ENCODE measurements at places on chromosomes 6 and 20.
A peak's percentile ranks its signal among the peaks of the same experiment; 100 is the strongest.

- no peak for DNase-seq
These were observed 215.9 kb downstream of the TTLL2 start for GRCh38 chr6:167540796-167541195.

DNA sequence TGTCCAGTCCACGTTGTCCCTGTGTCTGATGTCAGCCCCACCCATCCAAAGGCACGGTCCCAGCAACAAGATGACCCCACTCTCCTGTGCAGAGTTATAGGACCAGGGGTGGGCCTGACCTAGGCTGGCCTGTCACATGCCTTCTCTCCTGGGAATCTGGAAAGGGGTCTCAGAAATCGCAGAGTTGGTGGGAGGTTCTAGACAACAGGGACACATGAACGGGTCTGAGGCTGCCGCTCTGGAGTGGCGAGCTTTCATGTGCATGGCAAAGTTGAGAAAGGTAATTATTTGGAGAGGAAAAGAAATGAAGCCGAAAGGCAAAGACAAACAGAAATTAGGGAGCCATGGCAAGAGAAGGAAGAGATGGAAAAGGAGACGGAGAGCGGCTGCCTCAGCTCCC lies 29.5 kb downstream of the BFSP1 start:
- no peak for DNase-seq

DNA sequence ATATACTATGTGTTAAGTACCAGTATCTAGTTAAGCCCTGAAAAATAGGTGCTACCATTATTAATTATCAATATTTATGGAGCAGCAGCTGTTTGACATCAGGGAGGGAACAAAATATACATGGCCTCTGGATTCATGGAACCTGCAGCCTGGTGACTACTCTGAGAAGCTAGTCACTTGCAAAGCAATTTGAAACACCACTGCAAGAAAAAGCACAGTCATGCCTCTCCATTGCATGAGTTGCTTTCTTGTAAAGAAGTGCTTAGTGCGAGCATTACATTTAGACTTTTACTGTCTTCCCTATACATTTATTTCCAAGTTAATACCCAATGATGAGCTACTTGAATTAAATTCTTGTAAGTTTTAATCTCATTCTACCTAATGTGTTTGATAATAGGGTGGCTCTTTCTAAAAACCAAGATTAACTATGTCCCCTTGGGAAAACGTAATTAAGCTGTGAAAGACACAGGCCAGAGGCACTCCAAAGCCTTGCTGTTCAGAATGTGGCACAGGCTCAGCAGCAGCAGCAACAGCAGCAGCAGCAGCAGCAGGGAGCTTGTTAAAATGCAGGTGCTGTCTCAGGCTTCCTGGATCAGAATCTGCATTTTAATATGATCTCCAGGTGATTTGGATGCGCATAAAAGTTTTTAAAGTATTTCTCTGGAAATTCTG lies 83.6 kb downstream of the PFDN4 start:
- DNase-seq: no peak

DNA sequence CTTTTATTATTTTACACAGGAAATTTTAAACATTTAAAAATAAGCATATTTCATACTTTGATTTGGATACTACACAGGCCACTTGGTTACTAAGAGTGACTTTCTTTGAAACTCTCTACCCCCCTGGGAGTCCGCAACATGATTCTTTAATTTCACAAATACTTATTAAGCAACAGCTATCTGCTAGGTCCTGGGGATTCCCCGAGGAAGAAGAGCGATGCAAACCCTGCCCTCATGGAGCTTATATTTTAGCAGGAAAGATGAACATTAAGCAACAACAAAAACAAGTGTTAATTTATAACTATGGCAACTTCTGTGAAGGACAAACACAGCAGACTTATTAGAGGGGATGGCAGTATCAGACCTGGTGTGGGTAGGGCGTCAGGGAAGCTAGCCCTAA lies 3.9 kb upstream of the ADTRP start:
- DNase-seq: no peak

- no peak for DNase-seq
These were observed 28.3 kb downstream of the RPP40 start for GRCh38 chr6:4975506-4975905.

GRCh38 chr6:74997646-74998045 lies 208.2 kb downstream of the COL12A1 start:
- DNase-seq: no peak

- no peak for DNase-seq
These were observed 157.4 kb downstream of the PKHD1 start for GRCh38 chr6:51929934-51930574.

- no peak for DNase-seq
These were observed 111.7 kb upstream of the PTPRK start for GRCh38 chr6:128632131-128632530.

GRCh38 chr20:58305061-58305460 lies 4.5 kb upstream of the RAB22A start:
- DNase-seq: no peak

GRCh38 chr6:137740967-137741761 lies 125.9 kb upstream of the TNFAIP3 start:
- no peak for DNase-seq

DNA sequence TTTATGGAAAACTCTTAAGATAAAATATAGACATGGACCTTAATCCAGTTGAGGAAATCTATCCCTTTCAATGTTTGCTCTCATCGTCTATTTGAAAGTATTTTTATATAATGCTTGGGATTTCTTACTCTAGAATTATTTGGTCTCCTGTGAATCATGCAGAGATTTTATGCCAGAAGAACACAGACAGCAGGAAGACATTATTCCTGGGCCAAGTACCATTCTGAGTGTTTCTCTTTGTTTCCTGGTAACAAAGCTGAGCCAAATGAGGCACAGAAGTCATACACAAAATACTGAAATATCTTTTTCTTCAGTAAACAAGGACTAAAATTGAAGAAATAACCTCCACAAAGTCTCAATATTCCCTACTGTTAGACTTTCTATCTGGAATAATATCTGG lies 538.2 kb upstream of the EYS start:
- no peak for DNase-seq

GRCh38 chr20:60431349-60431748 lies 473.1 kb downstream of the CDH26 start:
- DNase-seq: no peak

DNA sequence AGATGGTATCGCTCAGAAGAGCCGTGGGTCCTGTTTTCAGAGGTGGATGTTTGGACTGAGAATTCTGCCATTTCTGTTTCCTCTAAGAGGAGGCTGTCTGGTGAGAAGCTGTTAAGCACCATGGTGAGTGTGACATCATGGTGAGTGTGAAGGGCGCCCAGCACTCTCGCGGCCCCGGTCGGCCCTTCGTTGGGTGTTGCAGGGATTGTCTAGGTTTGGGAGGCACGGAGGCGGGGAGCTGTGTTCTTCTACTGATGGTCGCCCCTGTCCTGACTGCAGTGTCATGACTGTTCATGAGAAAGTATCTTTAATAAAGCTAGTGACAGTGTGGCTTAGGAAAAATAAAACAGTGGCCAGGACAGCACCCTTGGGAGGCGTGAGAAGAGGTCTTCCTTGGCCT lies 70.4 kb downstream of the NOL4L start:
- DNase-seq: no peak

- peak; percentile 34 for DNase-seq
These were observed at the start of gene FNDC1 for GRCh38 chr6:159169193-159169555. FNDC1 (plus strand) TSS chr6:159169400; CDS start chr6:159169597, 197 bp downstream.

- DNase-seq: no peak
These were observed at the start of gene EPHA7 for GRCh38 chr6:93419304-93420162. EPHA7 (minus strand) TSS chr6:93419559; CDS start chr6:93419341, 218 bp downstream.

DNA sequence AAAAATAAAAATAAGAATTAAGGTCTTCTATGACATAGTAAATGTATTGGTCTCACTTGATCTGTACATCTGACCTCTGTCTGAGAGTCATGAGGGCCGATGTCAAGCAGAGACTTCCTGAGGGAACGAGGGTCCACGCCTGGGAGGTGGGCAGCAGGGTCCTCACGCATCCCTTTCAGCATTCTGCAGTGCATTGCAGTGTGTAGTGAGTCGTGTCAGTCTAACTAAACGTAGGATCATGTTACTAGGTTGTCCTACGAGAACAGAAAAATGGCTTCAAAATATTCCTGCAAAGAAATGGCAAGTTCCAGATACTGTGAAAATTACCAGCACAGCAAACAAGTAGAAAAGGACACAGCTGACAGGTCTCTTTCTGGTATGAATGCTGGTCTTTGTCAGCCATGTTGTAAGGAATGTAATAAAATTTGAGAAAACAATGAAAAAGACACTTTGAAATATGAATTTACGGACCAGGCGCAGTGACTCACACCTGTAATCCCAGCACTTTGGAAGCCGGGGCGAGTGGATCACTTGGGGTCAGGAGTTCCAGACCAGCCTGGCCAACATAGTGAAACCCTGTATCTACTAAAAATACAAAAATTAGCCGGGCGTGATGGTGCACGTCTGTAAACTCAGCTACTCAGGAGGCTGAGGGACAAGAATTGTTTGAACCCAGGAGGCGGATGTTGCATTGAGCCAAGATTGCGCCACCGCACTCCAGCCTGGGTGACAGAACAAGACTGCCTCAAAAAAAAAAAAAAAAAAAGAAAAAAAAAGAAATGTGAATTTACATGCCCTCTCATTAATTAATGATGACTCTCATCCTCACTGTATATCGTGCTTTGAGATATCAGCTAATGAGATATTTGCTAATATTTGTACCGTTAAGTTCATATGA lies 2.4 kb upstream of the AHCY start:
- no peak for DNase-seq

GRCh38 chr20:3162080-3162611 lies 2.5 kb upstream of the FASTKD5 start:
- no peak for DNase-seq

DNA sequence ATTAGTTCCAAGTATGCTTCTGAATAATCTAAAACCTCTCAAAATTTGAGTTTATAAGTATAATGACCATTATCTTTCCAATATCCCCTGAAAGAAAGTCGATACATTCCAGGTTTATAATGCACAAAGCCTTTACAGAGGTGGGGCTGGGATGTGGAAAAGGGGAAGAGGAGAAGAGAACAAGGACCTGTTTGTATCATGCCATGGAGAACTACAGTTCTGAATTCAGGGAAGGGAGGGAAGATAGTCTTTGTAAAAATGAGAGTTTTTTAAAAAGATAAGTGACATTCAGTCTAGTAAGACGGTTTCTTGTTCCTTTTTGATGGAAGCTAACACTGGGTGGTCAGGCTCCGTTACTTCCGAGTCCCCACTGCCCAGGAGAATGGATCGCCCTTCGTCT lies 26.1 kb downstream of the ZBTB2 start:
- no peak for DNase-seq

GRCh38 chr6:164124986-164125385 lies 710.5 kb downstream of the QKI start:
- no peak for DNase-seq

GRCh38 chr6:31171931-31172905 lies 1.7 kb upstream of the POU5F1 start:
- DNase-seq: no peak

GRCh38 chr20:51116765-51117686 lies 94.1 kb upstream of the KCNG1 start:
- no peak for DNase-seq

GRCh38 chr20:49459684-49460083 lies 22.8 kb downstream of the KCNB1 start:
- no peak for DNase-seq

DNA sequence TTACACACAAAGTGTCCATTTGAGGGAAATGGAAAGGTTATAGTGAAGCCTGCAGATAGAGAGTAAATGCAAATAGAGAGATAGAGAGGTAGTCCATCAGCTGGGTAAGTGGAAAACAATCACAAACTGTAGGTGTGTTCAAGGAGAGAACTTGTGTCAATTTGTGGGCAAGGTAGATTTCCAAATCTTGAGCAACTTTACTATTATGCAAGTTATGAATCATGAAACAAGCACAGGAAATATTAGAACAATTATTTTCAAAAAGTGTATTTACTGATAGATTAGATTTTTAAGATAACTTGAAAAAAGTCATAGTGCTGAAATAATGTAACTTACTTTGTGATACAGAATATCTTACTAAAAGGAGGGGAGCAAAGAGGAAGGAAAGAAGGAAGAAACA lies 792.9 kb downstream of the EYS start:
- DNase-seq: no peak

GRCh38 chr6:1736346-1737105 lies 126.8 kb downstream of the FOXC1 start:
- DNase-seq: no peak

- no peak for DNase-seq
These were observed 90.2 kb upstream of the CDH4 start for GRCh38 chr20:61161726-61162390.

GRCh38 chr20:24620937-24621519 lies 151.6 kb downstream of the SYNDIG1 start:
- DNase-seq: no peak

GRCh38 chr6:54916858-54917257 lies 70.3 kb downstream of the FAM83B start:
- DNase-seq: no peak

GRCh38 chr20:6113951-6114350 lies 8.9 kb downstream of the FERMT1 start:
- DNase-seq: no peak

GRCh38 chr6:93293872-93294271 lies 125.5 kb downstream of the EPHA7 start:
- DNase-seq: no peak

- no peak for DNase-seq
These were observed 15.4 kb downstream of the PNPLA1 start for GRCh38 chr6:36285187-36285671.

GRCh38 chr20:46438156-46438750 lies 31.8 kb upstream of the ELMO2 start:
- no peak for DNase-seq

- DNase-seq: no peak
These were observed 278.4 kb upstream of the PTCHD4 start for GRCh38 chr6:48389146-48390043.

DNA sequence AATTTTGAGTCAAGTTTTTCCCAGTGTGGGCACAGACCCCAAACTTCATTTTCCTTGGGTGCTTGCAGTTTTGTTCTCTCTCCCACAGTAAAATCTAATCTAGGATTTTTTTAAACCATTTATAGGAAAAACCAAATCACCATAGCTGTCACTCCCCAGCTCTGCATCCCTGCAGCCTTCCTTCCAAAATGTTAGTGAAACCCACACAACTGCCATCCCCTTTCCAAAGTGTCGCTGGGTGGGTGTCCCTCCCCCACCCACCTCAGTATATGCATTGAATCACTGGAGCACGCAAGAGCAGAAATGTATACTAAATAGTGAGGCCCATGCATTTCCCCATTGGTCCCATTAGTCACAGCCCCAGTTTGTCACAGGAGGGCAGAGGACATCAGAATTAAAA lies 138.3 kb downstream of the MTFR2 start:
- DNase-seq: no peak

Data from activated CD4-positive, alpha-beta T cell treated with anti-CD3 and anti-CD28 coated beads, Interleukin-2, amount 50 U/mL, for 4 hours (primary cell).